ENCODE measurements at places on chromosomes 3 and 15. TPM values are rescaled to one million over a fixed set of nuclear protein-coding genes. Genes with fewer than 3 reads are reported as not detected.

GRCh38 chr3:119675188-119675874 is 1.9 kb downstream of the COX17 start:
- DNase-seq = no peak

- no peak for DNase-seq
Observed at GRCh38 chr15:58459045-58459444, 27.3 kb downstream of the LIPC start.

GRCh38 chr3:81758275-81758674 is 3.2 kb downstream of the GBE1 start:
- DNase-seq = no peak

DNA sequence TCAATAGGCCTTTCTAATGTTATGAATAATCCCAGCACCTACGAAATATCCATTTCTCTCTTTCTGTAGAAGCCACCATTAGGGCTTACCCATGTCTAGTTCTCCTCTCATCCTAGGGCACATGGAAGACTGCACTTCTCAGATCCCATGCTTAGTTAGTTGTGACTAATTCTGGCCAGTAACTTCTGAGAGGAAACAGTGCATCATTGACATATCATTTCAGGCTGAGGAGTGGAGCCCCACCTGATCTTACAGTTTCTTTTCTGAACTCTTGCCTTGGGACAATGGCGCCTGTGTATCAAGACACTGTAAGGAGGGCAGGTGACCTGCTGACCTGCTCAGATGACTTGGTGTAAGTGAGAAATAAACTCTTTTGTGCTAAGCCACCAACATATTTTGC is 39.4 kb upstream of the TBL1XR1 start:
- no peak for DNase-seq

GRCh38 chr3:109268181-109268580 is 48.1 kb downstream of the DPPA2 start:
- no peak for DNase-seq

GRCh38 chr3:60812502-60812901 is 438.8 kb downstream of the FHIT start:
- DNase-seq = no peak

DNA sequence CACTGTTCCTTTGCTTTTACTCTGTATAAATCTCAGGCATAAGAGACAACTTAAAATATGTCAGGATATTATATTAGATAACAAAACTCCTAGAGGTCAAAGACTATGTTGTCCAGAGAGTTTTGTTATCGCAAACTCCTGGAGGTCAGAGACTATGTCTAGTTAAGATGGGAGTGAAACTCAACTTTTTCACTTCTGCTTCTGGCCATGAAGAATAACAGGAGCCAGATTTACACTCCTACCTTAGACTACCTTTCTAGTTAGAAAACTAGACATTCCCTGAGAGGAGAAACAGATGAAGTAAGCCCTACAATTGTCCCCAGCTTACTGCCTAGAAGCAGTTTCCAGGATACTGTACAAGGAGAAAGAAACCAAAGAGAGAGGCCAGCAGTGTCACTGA is 255.4 kb upstream of the UBE2E1 start:
- DNase-seq = no peak

GRCh38 chr3:186614597-186615483 is 2.0 kb downstream of the AHSG start:
- DNase-seq = no peak

- no peak for DNase-seq
Observed at GRCh38 chr3:354432-354831, 157.9 kb downstream of the CHL1 start.

GRCh38 chr3:53550005-53550620 is 55.7 kb downstream of the CACNA1D start:
- DNase-seq = no peak

DNA sequence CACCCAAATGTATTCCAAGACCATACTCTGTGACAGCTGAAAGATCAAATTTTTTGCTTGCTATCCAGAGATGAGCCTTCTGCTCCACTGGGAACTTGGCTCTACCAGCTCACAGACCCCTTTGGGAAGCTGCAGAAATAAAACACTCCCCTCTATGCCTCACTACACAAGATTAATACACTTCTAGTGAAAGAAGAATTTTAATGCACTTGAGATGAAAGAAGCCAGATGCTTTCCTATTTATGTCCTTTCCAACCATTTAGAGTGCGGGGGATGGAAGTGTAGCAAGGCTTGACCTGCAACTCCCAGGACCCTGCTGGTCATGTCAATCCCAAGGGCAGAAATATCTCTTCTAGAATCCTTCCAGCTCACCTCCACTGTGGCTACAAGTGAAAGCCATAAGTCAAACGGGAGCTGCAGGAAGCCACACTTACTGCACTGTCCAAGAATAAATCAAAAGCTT is 34.7 kb downstream of the ANXA2 start:
- DNase-seq = no peak

DNA sequence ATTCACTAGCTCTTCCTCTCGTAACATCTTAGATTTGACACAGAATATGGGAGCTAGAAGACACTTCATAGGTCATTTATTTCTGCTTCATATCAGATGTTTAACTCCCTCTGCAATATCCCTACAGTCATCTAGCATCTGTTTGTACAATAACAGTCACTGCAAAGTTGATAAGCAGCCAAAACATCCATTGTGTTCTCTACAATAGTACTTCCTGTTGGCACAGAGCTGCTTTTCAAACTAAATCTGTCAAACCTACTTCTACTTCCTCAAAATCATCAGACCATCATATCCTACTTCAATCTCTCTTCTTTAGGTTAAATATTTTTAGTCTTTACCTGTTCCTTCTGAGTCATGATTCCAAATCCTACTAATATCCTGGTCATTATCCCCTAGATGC is 233.2 kb downstream of the FGF12 start:
- DNase-seq = no peak

DNA sequence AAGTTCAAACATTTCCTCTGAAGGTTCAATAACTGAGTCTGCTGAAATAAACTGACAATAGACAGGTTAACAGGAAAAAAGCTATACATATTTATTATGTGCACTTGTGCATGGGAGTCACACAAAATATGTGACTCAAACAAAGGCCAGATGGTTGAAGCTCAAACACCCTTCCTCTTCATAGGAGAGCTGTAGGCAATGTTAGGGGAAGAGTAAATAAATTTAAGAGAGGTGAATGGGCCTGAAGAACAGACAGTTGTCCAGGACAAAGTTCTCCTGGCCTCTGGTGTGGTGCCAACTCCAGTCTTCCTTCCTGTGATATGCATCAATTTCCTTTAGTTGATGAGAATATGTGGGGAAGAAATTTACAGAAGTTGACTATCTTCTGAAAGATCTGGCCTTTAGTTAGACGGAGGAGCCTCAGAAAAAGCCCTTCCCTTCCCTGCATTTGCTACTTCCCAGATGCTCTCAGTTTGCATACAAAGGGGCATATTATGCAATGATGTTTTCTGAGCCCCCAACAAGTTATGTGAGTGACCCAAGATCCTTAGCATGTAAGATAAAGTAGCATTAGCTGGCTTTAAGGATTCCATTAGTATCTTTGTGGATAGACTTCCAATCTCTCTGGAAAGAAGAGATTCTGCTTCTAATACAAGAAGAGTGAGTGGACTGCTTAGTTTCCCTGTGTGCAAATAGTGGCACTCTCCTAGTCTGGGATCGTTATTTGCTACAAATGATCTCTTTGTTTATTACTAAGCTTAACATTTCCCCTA is 96.4 kb upstream of the IGSF10 start:
- no peak for DNase-seq

- DNase-seq = no peak
Observed at GRCh38 chr3:11381563-11381962, 109.4 kb downstream of the ATG7 start.

DNA sequence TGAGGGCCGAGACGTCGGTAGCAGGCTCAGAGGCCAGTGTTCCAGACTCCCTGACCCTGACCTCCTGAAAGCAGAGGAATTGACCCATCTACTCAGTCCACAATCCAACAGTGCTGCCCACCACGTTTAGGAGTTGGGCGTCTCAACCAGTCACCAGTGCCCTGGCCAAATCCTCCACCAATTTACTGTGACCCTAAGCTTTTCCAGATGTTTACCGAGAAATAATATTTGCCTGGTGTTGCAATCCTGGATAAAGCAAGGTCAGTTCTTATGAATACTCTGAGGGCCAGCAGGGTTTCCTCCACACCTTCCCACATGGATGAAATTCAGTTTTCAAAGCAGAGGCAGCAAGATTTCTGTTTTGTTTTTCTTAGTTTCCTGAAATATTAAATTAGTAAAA is 7.5 kb upstream of the APOD start:
- DNase-seq = no peak

- no peak for DNase-seq
Observed at GRCh38 chr3:184290331-184290730, 8.7 kb upstream of the PSMD2 start.

- peak; percentile 88 for DNase-seq
Observed at GRCh38 chr3:34012102-34012461, 213.7 kb downstream of the PDCD6IP start.

GRCh38 chr3:170589113-170589512 is 3.2 kb upstream of the SLC7A14 start:
- no peak for DNase-seq

- DNase-seq = no peak
Observed at GRCh38 chr15:77034695-77035489, 36.0 kb downstream of the TSPAN3 start.

DNA sequence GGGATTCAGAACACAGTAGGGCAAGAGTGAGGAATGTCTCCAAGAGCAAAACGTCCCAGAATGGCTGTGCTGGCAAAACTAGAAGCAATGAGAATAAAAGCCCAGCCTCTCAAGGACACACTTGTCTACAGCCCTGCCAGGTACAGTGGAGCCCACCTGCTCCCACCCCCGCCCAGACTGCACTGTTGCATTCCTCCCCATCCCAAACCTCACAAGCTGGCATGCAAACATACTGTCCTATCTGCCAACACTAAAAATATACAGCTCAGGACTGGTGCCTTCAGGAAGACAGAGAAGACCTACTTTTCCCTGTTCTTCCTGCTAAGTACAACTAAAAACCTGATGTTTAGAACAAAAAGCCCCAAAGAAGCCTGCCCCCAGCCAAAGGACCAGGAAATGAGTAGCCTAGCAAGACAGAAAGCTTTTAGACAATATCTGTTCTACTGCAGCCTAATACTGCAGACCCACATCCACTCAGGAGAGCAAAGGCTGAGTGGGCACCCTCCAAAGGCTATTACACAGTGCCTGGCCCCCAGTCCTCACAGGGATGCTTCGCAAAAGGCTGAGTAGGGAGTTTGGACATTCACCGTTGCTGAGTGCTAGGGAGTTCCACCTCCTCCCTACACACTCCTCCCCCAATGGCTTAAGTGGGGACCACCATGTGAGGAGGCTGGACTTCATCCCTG is 13.5 kb downstream of the OCA2 start:
- no peak for DNase-seq

- DNase-seq = peak; percentile 88
Observed at GRCh38 chr3:14472471-14473351, 67.4 kb downstream of the GRIP2 start.

DNA sequence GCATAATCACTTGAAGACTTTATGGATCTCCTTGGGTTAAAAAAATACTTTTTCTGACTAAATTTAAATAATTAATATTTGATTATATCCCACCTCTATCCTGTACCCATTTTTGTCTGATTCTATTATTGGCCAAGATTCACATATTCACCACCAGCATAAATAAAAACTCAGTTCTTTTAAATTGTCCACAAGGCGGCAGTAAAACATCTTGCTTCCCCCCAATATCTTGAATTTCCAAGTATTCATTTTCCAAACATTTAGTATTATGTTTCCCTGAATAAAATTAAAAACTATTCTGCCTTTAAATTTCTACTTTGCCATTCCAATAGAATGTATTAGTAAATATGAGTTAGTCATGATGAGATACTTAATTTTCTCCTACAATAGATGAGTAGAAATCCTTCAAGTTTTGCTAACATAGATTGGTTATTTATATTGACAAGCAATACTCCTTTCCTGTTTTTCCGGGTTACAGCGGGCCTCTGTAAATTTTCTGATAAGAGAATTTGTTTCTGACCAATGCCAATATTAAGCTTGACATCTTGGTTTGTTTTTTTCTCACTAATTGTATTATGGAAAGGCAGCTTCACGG is 218.7 kb upstream of the MDFIC2 start:
- no peak for DNase-seq

GRCh38 chr3:175695251-175695650 is 836.1 kb downstream of the NAALADL2 start:
- no peak for DNase-seq

DNA sequence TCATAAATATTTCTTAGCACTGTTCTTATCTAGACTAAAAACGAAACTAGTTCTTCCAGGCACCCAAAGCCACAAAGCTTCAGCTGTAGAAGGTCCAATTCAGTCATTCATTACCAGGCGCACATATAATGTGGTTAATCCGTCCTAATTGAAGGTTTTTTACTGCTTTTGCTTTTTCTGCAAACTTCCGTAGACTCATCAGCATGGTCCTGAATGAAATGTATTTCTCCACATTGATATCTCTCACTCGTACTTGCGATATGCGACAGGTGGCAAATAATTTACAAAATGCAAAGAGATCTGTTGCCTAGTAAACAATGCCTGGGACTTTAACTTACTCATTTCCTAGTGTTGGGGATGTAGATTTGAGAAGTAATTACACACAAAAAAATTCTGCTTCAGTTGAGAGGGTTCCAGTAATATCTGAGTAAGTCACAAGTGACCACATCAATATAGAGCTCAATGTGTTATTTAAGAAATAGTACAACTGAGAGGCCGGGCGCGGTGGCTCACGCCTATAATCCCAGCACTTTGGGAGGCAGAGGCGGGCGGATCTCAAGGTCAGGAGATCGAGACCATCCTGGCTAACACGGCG is 75.0 kb upstream of the MBNL1 start:
- DNase-seq = no peak

DNA sequence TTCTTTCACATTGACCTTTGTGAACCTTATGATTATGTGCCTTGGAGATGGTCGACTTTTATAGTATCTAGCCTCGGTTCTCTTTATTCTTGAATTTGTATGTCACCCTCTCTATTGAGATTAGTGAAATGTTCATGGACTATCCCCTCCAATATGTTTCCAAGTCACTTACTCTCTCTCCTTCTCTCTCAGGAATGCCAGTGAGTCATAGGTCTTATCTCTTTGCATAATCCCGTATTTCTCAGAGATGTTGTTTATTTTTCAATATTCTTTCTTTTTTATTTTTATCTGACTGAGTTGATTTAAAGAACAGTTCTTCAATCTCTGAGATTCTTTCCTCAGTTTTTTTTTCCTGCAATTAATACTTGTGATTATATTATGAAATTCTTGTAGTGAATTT is 411.6 kb upstream of the CADM2 start:
- DNase-seq = no peak

Gene CTXND1
- not detected for total RNA-seq

Gene C2CD4A
- total RNA-seq = 0.35 TPM

Gene PTX3
- 24.2 TPM for total RNA-seq

Gene GABRA5
- total RNA-seq = 0.43 TPM

Gene REC114
- total RNA-seq = not detected

Gene PDCD6IP
- total RNA-seq = 103 TPM

Gene ITPKA
- 9.8 TPM for total RNA-seq

Gene INSYN1
- total RNA-seq = 2.0 TPM

Gene BDH1
- 20.8 TPM for total RNA-seq

Gene C3orf62
- 0.92 TPM for total RNA-seq

Gene MUC13
- total RNA-seq = not detected

Gene NPAP1
- 0.07 TPM for total RNA-seq

Gene SLC25A20
- 7.5 TPM for total RNA-seq

Gene PPP1R14D
- not detected for total RNA-seq

Gene SAMMSON
- not detected for total RNA-seq

Gene C3orf80
- total RNA-seq = not detected

Gene ZDHHC3
- 65.8 TPM for total RNA-seq

Gene RBPMS2
- total RNA-seq = 0.36 TPM

Gene TLR9
- total RNA-seq = not detected

Gene NR2E3
- total RNA-seq = not detected

Gene PLA2G4D
- not detected for total RNA-seq

All from epithelial cell of proximal tubule (primary cell).